D341Med (cell line): ENCODE measurements at places on chromosomes 7 and 10.

GRCh38 chr7:90180011-90180585 lies 25.8 kb downstream of the STEAP1 start:
- DNase-seq, result no peak

DNA sequence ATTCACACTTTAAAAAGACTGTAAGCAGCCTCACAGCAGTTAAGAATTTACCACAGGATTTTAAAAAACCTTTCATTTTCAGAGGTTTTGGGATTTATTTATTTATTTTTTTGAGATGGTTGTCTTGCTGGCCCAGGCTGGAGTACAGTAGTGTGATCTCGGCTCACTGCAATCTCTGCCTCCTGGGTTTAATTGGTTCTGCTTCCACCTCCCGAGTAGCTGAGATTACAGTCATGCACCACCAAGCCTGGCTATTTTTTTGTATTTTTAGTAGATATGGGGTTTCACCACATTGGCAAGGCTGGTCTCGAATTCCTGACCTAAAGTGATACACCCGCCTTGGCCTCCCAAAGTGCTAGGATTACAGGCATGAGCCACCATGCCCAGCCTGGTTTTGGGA lies 19.1 kb downstream of the MINDY4 start:
- no peak for DNase-seq

DNA sequence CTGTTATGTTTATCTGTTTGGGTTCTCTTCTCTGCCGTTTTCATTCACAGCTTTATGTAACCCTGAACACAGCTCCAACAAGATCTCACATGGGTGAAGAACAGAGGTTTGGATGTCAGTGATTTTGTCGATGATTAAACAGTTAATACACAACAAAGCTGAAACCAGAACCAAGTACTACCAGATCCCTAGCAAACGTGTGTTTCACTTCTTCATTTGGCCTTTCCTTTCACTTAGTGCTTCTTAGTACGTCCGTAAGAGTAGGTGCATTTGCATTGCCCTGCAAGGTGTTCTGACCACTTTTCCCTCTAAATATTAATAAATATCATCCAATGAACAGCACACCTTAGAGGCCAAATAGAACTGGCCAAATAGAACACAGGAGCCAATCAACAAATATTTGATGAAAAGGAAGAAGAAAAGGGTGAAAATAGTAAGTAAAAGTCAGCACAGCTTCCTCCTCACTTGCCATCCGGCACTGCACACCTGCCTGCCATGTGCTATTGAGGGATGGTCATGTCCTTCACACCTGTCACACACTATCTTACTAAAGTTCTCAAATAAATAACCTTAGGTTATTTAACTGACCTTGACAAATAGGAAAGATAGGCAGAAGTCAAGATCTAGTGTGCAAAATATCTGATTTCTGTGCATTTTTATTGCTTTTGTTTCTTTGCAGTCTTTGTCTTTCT lies 252.6 kb upstream of the ANKRD30A start:
- DNase-seq, result no peak

GRCh38 chr7:26417911-26418413 lies 126.3 kb downstream of the SNX10 start:
- DNase-seq, result no peak

GRCh38 chr10:19941206-19941880 lies 125.1 kb downstream of the PLXDC2 start:
- DNase-seq, result no peak

GRCh38 chr7:137025469-137026175 lies 157.2 kb downstream of the CHRM2 start:
- DNase-seq, result no peak

GRCh38 chr7:75771224-75771623 lies 787 bp downstream of the CCL26 start:
- no peak for DNase-seq

- no peak for DNase-seq
Measured at GRCh38 chr7:38232502-38233366, 40.7 kb downstream of the TARP start.

GRCh38 chr10:49313501-49314070 lies 14.6 kb downstream of the C10orf71 start:
- no peak for DNase-seq

- DNase-seq, result no peak
Measured at GRCh38 chr10:13717936-13718772, 131.4 kb downstream of the PRPF18 start.

DNA sequence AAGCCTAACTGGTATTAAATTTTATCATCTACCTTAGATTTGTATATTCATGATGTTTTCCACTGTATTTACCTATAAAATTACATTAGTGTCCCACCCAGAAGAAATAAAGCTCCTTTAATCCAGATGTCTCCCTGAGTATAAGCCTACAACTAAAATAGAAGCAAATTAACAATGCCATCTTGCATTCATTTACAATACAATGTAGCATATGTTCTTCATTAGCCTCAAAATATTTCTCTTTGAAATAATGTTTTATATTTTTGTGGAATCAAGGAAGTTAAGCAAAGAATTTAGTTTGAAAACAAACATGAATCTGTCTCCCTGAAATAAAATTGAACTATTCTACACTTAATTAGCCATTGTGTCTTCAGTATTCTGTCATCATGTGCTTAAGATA lies 112.3 kb downstream of the CACNA2D1 start:
- no peak for DNase-seq

DNA sequence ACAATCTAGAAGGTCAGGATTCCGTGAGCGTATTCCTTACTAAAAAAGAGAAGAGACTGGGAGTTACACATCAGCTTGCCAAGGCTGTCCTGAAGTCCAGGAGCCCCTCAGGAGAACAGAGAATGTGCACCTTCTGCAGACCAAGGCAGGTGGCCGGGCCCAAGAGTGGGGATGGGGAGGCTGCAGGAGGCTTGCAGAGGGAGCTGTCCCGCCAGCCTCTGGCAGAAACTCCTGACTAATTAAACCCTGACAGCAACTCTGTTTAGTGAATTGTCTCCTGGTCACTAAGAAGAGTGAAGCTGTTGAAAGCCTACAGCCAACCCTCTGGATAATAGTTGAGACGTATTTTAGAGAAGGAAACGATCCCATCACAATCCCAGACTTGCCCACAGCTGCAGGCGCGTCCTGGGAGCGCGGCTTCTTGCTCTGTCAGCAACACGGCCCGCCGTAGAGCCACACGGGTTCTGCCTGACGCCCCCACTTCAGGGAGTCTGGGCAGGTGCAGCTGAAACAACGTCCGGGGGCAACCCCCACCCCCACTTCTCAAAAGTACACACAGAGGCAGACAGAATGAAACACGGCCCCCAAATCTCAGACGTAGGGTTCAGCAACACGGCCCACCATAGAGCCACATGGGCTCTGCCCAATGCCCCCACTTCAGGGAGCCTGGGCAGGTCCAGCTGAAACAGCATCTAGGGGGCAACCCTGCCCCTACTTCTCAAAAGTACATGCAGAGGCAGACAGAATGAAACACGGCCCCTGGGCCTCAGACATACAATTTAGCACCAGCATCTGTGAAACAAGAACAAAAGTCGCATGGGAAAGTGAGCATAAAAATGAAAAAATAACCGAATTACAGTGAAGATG lies 45.2 kb downstream of the DIP2C start:
- no peak for DNase-seq

GRCh38 chr7:137296576-137296975 lies 47.0 kb downstream of the PTN start:
- DNase-seq, result no peak

GRCh38 chr7:41303709-41304108 lies 399.2 kb downstream of the INHBA start:
- no peak for DNase-seq

DNA sequence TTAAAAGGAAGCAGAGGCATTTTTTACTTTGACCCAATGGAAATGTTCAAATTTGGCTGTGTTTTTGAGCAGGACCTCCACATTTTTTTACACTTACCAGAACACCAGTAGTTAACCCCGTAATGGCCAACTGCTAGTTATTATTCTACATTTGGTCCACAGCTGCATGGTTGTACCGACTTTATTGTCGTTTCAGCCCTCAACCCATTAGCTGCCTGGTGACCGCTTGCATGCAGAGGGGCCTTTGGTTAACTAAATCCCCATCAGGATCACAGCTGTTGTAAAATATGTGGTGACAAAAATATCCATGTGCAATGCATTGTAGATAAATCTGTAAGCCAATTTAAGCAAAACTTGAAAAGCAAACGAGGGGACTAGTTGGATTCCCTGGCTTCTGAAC lies 342.2 kb upstream of the MEOX2 start:
- DNase-seq, result no peak

GRCh38 chr7:51700593-51701215 lies 384.1 kb upstream of the COBL start:
- DNase-seq, result no peak

DNA sequence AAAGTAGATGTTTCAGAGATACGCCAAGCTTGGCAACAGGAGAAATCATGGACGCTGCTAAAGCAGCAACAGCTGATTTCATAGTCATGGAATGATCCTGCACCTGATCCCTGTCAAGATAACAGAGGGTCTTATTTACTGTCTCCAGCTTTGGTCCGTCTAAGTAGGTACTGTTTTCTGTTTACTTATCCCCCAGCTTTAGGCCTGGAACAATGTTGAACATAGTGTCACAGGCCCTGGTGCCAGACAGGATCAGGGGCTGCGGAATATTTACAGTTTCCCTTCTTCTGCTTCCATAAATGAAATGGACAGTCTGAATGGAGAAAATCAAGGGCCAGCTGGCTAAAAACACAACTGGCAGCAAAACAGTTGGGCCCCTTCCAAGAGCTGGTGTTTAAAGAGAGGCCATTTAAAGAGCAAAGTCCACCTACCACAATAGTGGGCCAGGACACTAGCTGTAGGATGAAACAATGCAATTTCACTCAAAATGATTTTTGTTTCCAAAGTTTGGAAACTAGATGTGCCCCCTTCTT lies 2.9 kb downstream of the GPR37 start:
- no peak for DNase-seq

DNA sequence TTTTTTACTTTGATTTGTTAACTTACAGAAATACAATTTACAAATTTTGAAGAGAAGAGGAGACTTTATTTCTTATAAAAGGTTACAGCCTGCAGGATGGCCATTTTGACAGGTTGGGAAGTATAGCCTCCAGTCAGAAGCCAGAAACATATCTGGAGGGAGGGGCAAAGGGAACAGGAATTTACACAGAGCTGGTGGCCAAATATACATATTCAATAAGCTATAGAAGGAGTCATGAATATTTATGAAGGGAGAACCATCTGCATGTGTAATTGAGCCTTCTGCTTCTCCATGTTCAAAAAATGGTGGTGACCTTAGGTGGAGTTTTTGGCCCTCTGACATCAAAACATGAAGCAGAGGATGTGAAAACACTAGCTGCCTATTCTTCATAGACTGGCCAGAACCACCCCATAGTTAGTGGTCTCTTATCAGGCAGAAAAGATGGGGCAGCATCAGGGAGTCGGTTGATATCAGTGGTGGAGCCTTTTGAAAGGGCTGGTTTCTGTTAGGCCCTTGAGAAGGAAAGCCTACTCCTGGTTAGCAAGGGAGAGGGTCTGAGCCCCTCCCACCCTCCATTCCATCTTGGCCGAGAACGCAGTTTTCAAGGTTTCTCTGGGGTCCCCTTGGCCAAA lies 57.2 kb downstream of the ENTPD1 start:
- no peak for DNase-seq

DNA sequence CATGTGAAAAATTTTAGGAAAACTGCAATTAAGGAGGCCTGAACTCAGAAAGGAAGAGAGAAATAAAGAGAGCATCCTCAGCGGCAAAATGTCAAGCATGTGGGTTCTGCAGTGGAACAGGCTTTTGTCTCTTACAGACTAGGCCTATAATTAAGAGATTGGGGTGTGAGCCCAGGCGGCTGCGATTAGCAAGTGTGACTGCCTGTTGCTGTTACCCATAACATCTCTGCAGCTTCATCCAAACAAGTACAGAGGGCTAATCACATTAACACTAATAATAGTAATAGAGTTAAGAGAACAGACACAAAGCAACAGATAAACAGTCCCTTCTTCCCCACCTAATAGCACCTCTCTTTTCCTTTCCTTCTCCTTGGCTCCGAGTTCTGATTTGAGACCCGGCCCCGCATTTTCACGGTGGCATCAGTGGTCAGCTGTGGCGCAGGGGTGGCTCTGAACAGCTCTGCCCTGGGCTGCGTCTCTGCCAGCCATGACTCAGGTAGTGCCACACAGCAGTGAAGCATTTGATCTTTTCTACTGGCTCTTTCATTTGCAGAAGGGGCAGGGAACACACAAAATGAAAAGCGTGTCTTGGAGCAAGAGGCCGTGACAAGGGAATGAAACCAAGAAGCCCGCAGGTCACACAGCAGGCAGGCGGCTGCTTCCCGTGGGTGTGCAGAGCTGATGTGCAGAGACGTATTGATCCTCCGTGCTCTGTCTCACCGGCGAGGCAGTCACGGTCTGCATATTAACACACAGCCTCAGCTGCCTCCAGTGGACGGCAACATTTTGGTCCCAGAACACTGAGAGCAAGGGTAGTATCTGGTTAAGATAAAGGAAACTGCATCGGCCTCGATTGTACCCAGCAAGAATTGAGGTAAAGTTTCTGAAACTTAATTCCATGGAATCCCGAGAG lies 103.1 kb downstream of the KLF6 start:
- no peak for DNase-seq

DNA sequence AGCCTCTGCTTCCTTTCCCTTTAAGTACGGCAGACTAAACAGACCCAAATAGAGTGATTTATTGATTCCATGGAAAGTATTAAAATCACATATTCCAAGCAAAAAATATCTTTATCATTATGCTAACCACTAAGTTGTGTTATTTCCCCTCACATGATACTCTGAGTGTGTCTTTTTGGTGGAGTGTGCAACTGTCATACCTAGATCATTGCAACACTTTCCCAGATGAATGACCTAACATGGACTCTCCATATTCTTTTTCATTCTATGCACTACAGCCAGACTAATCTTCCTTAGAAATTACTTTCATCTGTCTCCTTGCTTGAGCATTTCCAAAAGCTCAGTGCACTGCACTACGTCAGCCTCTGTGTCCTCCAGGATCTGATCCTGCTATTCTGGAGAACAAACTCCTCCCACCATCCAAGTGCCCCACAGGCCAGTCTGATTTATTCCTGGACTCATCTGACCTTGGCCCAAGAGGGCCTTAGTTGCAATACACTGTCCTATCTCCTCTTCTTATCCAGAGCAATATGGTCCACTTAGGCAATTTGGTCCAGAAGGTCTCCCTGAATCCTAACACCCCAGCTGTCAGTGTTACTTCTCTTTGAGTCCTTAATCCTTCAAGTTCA lies 263.3 kb upstream of the KLF6 start:
- DNase-seq, result no peak

- DNase-seq, result no peak
Measured at GRCh38 chr10:50347394-50347802, 96.1 kb upstream of the ASAH2 start.

DNA sequence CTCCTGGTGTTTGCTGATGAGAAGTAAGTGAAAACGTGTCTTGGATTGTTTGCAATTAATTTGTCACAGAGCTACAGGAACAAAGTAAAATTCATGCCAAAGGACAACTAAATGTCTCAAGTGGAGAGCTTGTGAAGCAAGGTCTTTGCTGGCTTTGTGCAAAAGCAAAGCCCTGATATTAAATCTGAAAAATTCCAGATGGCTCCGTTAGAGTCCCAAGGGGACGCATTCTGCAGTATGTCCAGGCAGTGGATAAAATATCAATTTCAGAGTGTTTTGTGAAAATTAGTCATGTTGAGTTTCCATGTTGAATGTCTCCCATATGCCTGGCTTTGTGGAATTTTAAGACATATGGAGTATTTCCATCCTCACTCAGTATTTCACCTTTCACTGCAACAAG lies 102.5 kb upstream of the PTN start:
- no peak for DNase-seq

- peak; percentile 58 for DNase-seq
Measured at GRCh38 chr7:79454361-79454960, 994 bp upstream of the MAGI2 start.
